Ammon's horn (tissue), 1 donor: ENCODE measurements at places on chromosomes 11 and 22.

- DNase-seq = no peak
These were observed 19.4 kb upstream of the CELSR1 start for GRCh38 chr22:46556775-46557174.

DNA sequence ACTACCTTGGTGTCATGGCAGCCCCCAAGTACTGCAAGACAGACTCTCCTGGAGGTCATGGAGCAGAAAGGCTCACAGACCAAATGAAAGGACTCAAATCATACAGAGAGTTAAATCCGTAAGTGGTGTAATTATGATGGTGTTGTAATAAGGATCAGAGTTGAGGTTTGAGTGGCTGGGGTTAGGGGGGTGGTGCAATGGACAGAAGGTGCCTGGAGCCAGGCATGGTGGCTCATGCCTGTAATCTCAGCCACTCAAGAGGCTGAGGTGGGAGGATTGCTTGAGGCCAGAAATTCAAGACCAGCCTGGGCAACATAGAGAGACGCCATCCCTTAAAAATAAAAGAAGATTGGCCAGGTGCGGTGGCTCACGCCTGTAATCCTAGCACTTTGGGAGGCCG, 18.7 kb downstream of the ART5 start:
- DNase-seq = no peak

DNA sequence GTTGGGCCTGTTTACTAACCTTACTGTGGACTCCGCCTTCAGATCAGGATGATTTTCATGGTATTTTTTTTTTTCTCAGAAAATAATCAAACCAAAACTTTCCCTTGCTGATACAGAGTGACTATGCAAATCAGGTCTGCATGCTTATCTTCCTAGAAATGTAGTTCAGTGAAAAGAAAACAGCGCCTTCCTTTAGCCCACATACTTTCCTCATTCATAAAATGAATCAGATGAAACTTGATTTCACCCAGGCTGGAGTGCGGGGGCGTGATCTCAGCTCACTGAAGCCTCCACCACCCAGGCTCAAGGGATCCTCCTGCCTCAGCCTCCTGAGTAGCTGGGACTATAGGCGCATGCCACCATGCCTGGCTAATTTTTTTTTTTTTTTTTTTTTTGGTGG, 26.0 kb downstream of the ZNRF3 start:
- DNase-seq = no peak

DNA sequence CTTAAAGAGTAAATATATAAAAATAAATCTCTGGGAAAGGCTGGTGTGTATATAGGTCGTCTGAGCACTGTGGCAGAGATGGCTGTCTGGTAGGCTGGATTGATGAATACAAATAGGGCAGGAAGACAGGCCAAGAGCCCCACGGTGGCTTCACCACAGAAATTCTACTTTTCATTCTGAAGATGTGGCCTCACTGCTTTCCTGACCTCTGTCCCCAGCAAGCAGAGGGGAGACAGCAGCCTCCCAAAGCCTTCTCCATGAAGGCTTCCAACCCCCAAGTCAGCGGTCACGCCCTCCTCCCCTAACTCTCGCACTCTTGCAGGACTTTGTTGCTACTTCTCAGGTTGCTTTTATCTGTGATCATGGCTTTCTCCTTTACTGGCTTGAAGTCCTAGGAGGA, 10.6 kb upstream of the KCNJ1 start:
- no peak for DNase-seq

GRCh38 chr11:79080551-79080950, 360.3 kb downstream of the TENM4 start:
- no peak for DNase-seq

DNA sequence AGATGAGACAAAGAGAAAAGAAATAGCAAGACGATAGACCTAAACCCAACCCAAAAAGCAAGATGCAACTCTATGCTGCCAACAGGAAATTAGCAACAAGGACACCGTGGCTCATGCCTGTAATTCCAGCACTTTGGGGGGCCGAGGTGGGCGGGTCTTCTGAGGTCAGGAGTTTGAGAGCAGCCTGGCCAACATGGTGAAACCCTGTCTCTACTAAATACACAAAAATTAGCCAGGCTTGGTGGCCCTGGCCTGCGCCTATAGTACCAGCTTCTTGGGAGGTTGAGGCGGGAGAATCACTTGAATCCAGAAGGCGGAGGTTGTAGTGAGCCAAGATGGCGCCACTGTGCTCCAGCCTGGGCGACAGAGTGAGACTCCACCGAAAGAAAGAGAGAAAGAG, 24.3 kb upstream of the IL10RA start:
- no peak for DNase-seq

- DNase-seq = peak; percentile 54
These were observed 1236.4 kb downstream of the FAM181B start for GRCh38 chr11:81497202-81497804.

DNA sequence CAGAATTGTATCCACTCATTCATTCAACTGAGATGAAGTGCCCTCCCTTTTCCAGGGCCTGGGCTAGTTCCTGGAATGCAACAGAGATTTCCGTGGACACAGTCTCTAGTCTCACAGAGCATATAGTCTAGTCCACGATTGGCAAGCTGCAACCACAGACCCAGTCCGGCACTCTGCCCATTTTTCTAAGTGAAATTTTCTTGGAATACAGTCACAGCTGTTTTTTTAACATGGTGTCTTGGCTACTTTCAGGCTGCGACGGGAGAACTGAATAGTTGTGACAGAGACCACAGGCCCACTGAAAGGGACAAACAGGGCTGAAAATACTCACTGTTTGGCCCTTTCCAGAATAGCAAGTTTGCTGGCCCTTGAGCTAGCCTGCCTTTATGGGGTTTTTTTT, 29.2 kb downstream of the ALG12 start:
- DNase-seq = peak; percentile 50

GRCh38 chr11:45518141-45518832, 147.1 kb downstream of the CHST1 start:
- no peak for DNase-seq

DNA sequence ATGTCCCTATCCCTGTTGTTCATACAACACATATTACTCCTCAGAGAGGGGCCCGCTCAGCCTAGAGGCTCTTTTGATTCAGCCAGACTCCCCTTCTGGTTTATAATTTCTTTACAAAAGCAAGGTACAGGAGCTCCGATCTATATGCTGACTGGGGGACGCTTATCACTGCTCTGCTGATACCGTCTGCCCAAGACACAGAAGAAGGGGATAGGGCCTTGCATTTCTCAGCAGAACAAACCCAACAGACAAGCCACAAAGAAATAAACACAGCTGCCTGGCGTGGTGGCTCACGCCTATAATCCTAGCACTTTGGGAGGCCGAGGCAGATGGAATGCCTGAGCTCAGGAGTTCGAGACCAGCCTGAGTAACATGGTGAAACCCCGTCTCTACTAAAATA, 109.9 kb upstream of the AKIP1 start:
- no peak for DNase-seq

DNA sequence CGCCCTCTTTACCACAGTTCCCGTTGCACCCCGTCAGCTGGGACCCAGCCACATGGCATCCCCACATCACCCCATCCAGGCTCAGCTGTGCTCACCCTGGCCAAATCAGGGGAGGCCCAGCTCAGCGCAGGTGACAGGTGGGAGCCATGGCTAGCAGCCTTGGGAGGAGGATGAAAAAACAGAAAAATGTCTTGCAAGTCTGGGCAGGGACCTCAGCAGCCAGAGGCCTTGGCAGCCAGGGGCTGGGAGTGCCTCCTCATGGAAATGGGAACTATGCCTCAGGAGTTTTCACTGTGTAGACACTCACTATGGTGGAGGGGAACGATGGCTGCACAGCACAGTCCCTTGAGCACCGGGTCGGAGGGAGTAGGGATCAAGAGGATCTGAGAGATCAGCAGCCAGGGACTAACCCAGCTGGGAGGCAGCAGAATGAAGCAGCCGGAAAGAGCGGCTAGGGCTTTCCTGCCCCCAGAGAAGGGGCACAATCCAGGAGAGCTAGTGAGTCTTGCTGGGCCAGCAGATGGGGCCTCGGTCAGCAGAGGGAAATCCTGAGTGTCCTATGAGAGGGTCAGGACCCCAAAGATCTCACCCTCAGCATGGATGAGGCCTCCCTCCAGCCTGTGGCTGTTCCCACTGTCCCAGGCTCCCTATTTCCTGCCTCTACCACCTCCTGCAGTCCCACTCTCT, 6.2 kb upstream of the FTH1 start:
- DNase-seq = no peak

DNA sequence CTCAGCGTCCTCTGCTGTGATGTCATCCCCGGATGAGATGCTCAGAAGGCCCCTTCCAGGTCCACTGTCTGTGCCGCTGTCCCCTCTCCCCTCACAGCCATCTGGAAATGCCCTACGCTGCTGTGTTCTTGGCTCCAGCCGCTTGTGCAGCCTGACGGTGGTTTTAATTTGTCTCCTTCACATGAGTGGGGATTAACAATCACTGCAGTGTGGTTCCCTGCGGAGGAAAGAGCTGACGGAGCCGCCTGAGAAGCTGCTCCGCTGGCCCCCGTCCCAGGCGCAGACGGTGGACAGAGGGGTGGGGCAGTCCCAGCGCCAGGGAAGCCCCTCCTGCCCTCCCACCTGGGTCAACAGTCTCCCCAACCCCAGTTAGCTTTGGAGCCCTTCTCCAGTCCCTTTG, 67.5 kb upstream of the PHF21B start:
- DNase-seq = no peak
